ENCODE measurements at places on chromosomes 7 and 10.

- DNase-seq, result no peak
Measured at GRCh38 chr7:84191261-84191660, 3.3 kb downstream of the SEMA3A start.

DNA sequence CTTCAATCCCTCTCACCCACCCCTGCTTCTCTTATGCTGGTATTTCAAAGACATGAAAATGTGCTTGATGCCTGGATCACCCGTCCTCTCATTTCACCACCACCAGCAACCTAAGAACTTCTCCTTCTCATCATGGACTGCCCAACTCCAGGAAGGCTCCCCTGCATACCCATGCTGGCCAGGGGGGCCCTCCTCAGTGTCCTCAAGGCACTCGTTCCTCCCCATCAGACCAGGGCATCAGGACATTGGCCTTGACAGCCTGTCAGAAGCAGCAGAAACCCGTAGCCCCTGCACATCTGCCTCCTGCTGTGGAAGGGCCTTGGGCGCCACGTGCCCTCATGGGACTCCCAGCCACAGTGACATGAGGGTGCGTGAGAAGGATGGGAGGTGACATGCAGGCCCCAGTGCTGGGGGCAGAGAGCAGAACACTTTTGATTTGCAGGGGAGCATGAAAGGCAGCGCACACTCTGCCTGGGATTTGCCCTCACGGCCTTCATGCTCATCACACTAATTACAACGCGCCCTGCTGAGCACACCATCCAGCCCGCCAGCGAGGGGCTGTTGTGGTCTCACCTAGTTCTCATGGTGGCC lies 1.9 kb upstream of the HSPA12A start:
- no peak for DNase-seq

DNA sequence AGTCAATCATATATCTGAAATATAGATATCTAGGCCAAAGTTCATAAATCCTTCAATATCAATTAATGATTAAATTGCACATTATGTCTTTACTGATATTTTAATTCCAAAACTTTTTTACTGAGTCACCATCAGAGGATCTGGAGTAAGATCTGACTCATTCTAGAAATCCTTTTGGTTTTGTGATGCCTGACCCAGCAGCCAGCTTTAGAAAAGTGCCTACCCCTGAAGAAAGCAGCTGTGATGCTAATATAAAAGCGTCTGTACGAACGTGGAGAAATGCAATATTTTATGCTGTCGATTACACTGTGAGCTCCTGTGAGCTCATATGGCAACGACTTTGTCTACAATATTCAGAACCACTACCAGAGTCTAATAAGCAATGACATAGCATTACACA lies 142.5 kb upstream of the LRRTM3 start:
- no peak for DNase-seq

DNA sequence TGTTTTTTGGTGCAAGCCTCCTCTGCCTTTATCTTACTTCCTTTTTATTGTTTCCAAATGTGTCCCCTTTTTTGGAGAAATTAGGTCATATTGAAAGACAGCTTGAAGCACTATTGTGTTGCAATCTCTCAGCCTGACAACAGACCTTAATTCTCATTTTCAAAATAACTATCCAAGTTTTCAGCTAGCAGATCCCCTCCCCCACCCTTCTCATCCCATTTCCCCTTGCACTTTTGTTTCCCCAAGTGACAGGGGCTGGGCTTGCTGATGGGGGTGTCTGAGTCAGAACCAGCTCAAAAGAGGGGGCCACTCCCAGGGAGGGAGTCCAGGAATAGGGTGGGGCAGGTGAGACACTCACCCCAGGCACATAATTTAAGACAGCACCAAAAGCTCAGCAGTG lies 75.3 kb downstream of the MKI67 start:
- DNase-seq, result no peak

GRCh38 chr10:93535293-93535692 lies 31.2 kb upstream of the FFAR4 start:
- no peak for DNase-seq

DNA sequence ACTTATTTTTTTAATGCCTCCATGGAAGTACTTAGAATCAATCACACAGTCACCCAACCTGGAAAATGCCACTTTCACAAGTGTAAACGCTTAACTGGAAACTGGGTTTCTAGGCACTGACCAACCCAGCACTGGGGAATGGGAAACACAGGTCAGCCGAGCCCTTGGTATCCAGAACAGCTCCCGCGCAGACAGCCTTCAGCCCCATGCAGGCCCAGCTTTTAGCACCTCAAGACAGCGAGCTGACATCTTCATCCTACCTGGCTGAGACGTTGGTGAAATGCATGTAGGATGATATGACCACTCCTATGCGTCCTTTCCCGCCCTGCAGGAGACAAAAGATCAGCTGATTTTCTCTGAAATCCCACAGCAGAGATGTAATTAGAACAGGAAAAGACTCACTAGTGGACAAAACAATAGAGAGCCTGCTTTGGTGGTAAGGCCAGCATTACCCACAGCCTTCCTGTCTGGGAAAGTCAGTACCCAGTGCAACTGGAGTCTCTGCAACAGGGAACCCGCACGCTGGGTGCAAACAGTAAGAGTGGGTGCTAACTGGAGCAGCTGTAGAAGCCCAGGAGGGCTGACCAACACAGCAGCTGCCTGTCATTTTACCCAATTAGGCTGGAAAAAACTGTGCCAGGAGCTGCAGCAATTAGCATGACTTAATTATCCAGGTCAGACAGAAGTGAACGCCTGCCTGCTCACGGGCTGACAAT lies 153.7 kb downstream of the TNS3 start:
- DNase-seq, result no peak

GRCh38 chr10:55704950-55705349 lies 656.1 kb downstream of the ZWINT start:
- no peak for DNase-seq

DNA sequence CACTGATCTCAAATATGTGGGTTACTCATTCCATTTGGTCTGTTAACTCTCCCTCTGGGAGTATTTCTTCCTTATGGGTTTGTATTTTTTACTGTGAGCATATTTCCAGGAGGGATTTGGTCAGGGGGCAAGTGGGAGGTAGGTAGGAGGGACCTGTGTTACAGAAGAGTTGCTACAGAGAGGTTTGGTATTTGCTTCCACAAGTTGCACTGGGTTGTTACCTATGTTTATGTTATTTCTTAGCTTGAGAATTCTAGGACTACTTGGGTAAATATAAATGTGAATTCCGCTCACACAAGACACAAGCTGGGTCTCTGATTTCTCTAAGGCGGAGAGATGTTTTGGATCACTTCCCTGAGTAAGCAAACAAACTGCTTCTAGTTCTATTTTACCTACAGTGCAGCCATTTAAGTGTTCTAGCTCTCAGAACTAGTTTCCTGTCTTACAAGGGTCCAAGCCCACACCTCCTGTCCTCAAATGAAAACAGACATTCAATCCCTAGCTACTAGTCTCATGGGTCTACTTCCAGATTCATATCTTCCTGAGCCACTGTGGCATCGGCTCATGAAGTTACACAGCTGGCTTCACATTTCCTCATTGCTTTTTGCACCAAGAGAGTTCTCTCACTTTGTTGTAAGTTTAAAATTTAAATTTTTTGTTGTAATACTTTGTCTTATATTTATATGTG lies 75.4 kb upstream of the PPP1R3C start:
- no peak for DNase-seq

GRCh38 chr7:74240482-74240881 lies 13.7 kb downstream of the RFC2 start:
- no peak for DNase-seq

GRCh38 chr10:80055760-80056159 lies 22.7 kb upstream of the TMEM254 start:
- no peak for DNase-seq

DNA sequence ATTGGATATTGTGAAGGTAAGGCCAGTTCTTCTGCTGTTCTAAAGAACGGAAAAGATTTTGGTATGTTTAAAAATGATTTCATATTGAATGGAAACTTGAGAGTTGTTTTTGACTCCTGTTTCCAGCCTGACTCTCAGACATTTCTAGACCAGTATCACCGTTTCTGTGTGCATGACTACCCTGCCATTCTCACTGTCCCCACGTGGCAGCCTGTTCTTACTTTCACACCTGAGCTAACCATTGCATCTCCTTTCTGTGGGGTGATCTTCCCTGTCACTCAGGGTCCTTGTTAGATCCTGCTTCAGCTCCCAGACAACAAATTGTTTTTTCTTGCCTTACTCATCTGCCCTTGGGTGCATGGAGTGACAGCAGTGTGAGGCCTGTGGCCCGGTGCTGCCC lies 38.9 kb downstream of the GLRX3 start:
- no peak for DNase-seq

GRCh38 chr10:98423691-98424120 lies 8.7 kb upstream of the PYROXD2 start:
- no peak for DNase-seq

DNA sequence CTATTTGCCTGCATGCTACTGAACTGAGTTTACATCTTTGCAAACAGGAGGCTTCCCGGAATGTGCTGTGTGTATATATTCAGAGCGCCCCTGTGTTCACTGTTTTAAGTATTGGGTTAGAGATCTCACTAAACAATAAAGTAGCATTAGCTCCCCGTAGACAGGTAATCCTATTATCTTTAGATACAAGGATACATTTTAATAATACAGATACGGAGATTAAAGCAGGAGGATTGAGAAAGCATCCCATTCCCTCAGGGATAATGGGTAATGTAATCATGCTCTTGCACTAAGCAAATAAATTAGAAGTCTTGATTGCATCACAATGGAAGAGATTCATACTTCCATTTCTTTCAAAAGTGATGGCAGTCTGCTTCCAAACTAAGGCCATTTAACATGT lies 809.0 kb downstream of the NRG3 start:
- no peak for DNase-seq

GRCh38 chr7:11469028-11469745 lies 362.8 kb downstream of the THSD7A start:
- no peak for DNase-seq

DNA sequence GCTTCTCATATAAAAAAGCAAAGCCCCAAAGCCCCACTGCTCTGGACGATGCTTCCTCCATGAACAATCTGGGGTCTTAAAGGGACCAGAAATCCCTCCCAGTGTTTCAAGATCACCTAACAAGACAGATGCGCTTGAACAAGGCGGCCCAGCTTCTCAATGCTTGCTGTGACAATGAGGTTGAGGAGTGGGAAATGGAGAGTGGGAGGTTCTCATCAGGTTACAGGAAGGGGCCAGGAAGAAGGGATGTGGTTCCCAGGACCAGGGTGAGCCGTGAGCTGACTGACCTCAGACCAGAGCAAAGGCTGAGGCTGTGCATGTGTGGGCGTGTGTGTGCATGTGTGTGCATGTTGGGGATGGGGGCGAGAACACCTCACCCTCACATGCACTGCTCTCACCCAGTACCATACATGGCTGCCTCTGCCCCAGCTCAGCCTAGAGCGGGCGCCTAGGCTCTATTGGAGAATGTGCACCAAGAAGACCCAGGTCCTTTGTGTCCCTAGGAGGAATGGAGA lies 220.8 kb upstream of the GPR26 start:
- no peak for DNase-seq

DNA sequence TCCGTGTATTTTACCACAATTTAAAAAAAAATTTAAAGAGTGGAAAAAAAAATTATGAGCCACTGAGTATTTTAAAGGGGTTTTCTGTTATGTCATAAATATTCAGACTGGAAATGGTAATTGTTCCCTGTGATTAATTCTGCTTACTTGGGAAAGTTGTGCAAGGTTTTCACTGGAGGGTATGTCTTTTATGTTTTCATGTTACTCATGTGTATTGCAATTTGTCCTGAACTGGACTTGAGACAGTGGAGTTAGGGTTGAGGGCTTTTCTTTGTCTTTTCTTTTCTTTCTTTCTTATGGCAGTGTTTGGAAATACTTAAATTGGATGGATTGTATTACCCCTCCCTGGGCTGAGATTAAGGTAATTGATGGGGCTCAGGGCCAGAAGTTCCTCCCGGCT lies 257.7 kb downstream of the BAMBI start:
- DNase-seq, result no peak

DNA sequence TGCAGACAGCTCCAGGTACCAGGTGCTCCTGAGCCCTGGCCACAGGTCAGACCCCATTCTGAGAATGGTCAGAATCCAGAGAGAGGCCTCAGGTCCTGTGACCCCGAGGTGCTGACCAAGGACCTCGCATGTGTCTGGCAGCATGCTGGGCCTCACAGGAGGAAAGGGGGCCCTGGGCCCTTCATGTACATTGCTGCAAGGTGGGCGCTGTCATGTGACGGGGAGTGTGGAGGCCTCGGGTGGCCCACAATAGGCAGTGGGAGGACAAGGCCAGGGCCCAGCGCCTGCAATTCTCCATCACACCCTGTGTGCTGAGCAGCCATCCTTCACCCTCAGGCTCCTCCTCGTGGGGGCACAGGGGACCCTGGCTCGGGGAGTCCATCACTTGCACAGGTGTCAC lies 15.5 kb upstream of the RET start:
- no peak for DNase-seq

GRCh38 chr7:35267411-35267810 lies 13.5 kb upstream of the TBX20 start:
- DNase-seq, result no peak

DNA sequence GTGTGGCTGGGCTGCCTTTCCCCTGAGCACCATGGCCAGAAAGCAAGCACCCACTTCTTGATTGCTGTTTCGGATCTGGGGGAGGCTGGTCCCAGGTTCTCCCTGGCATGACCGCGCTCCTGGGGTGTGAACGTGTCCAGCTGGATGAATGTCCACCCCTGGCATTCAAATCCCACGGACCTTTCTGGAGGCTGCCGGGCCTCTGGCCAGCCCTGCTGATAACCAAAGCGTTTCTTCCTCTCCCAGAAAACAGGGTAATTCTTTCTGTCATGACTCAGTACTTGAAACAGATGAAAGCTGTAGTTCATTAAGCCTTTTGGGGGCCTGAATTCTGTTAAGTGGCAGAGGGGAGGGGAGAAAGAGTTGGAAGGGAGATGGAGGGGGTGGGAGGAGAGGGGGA lies 73.1 kb upstream of the SAMD8 start:
- no peak for DNase-seq

DNA sequence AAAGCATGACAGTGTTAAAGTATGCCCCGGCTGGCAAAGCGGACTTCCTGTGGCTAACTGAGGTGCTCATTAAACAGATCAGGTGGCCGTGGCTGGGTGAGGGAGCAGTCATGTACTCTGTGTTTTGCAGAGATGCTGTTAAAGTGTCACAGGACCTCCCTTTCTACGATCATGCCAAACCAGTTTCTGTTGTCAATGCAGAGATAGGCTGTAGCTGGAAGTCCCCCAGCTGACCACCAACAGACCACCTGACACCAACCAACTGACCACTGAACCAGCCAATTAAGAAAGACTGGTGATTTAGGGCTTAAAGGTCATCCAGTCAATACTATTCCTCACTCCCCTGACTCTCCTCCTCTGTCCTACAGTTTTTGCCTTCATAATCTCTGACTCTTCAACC lies 431.1 kb upstream of the LRGUK start:
- peak; percentile 4 for DNase-seq

DNA sequence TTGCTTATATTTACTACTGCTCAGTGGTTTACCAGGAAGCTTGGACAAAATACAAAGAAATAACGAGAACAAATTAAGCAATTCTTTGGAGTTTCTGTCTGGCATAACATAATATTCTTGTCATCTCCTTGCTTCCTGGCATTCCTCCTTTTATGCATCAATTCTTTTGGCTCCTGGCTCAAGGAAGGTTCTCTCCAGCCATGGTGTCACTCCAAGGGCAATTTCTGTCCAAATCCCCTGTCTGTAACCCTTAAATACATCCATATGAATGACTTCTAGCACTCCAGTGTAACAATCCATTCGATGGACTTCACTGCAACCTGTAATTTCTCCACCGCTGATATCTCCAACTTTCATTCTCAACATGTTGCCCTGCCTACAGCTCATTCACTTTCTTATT lies 617.7 kb upstream of the ANKRD30A start:
- no peak for DNase-seq

- no peak for DNase-seq
Measured at GRCh38 chr10:60315311-60315710, 74.4 kb downstream of the ANK3 start.

GRCh38 chr10:100791369-100792058 lies 46.1 kb downstream of the PAX2 start:
- DNase-seq, result peak; percentile 41

All from prostate gland (tissue), 2 donors.